ENCODE measurements at places on chromosomes 2 and 18.

DNA sequence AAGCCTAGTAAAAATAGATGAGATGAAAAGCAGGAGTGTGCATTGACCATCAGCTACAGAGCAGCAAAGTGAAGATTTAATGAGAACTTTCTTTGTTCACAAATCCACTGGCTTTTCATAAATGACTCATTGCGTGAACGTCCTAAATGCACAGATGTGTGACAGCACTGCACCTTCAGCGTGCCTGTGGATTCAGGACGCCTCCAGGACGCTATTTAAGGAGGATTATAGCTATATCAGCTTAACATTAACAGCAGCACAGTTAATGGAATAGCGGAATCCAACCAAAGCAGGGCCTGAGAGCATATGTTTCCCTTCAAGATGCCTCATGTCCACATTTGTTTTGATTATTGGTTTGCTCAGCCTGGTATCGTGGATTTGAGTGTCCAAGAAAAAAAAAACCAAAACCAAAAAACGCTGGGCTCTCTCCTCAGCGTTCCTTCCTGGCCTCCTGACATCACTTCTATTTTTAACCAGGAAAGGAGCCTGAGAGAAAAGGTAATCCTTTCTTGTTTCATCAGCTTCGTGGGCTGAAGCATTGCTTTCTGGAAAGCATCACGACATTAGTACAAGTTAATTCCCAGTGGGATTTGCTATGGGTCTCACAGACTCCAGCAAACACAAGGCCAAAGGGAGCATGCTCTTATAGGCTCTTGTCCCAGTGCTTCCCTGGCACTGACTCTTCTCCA lies 447.0 kb upstream of the SMIM21 start:
- no peak for DNase-seq

GRCh38 chr2:78992451-78992806 lies 33.1 kb upstream of the REG3G start:
- DNase-seq: no peak

- DNase-seq: no peak
Measured at GRCh38 chr2:152560166-152560565, 157.1 kb downstream of the PRPF40A start.

GRCh38 chr2:238466243-238466756 lies 39.6 kb downstream of the ASB1 start:
- DNase-seq: no peak

GRCh38 chr18:24818441-24818840 lies 358.0 kb downstream of the HRH4 start:
- DNase-seq: no peak

DNA sequence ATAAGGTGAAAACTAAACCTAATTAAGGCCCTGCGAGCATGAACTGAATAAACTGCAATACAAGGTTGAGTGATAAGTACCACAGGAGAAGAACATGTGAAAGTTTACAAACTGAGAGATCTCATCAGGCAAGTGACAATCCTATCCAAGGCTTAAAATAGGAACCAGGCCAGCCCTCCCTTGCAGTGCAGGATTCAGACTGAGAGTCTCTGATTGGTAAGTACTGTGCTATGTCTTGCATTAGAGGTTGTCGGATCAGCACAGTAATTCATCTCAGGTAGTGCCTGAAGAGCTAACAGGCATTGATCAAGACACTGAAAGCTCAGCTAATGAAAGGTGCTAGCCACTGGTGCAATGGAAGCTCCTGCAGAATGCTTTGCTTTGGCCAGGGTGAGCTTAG lies 801.7 kb upstream of the ID2 start:
- no peak for DNase-seq

DNA sequence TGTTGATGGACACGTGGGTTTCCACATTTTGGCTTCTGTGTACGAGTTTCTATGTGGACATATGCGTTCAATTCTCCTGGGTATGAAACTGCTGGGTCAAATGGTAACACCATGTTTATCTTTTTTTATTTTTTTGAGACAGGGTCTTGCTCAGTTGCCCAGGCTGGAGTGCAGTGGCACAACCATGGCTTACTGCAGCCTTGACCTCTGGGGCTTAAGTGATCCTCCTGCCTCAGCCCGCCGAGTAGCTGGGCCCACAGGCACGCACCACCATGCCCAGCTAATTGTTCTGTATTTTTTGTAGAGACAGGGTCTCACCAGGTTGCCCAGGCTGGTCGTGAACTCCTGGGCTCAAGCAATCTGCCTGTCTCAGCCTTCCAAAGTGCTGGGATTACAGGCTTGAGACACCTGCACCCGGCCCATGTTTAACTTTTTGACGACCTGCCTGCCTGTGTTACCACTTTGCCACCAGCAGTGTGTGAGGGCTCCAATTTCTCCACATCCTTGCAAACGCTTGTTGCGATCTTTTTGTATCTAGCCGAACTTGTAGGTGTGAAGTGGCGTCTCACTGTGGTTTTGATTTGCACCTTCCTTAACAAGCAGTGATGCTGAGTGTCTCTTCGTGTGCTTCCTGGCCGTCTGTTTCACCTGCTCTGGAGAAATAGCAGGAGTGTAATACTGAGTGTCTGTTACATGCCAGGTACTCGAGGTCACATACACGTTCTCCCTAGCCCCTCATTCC lies 6.9 kb downstream of the HSBP1L1 start:
- no peak for DNase-seq

DNA sequence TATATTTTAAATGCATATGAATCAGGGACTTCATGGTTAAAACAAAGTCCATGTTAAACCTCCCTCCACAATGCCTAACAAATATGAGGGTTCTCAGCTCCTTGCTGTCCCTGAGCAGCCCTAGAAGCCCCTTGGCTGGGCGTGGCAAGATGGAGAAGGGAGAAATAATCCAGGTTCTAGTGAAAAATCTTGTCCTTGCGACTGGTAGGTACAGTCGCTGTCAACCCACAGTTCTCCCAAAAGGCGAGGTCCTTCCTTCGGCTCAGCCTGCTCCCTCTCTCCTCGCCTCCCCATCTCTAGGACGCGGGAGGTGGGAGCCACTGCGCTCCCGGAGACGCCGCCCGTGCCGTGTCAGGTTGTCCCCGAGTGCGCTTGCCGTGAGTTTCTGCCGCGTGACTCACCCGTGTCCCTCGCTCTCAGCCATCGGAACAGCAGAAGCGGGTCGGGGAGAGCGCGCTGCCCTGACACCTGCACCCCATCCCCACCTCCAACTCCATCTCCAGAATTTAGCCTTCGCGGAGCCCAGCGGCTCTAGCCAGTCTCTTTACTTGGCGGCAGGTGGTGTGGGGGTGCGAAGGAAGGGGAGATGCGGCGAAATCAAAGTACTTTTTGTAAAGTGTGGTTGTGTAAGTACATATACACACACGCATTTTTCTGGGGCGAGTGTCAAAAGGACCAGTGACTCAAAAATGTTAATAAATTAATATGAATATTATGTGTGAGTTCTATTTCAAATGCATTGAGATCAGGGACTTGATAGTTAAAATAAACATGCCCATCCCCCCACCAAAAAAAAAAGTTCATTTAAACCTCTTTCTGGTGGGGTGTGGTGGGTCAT lies 65.1 kb upstream of the TMEM17 start:
- DNase-seq: no peak

DNA sequence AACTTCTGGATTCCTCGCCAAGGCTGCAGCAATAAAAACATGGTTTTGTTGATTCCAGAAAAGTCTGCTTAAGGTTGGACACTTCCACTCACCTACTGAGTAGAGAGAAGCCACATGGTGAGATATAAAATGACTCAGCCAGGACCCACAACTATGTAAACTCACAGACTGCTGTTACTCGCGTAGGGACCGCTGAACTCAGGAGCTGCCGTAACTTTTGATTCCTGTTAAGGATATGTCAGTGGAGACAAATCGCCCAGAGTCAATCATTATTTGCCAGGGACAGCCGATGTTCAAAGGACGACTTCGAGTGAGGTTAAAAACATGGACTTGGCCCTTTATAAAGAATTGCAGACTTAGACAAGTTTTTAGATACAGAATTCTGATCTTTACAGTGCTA lies 25.6 kb downstream of the CYB5A start:
- DNase-seq: no peak

GRCh38 chr2:106628377-106628776 lies 141.2 kb downstream of the CD8B2 start:
- DNase-seq: no peak

GRCh38 chr2:111157071-111157661 lies 36.5 kb downstream of the BCL2L11 start:
- no peak for DNase-seq

DNA sequence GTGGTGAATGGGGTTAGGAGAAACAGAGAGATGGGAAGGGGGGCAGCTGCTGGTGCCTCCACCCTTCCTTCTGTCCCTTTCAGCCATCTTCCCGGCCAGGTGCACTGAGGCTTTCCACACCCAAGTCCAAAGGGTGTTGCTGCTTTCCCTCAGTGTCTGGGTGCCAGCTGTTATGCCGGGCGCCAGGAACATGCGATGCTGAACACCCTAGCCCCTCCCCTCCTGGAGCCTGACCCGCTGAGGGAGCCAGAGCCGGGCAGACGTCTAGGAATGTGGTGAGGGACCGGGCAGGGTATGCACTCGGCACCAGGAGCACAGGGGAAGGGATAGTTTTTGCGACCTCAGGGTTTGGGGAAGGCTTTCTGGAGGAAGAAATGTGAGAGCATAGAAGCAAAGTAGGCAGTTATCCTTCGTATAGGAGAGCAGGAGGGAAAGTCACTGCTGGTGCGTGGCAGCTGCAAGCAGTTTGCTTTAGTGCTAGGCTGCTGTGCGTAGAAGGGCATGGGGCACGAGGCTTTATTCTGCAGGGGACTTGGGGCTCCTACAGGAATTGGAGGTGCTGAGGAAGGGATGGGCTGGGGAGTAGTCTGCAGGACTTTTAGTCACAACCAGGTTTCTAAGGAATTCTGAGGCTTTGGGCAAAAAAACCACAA lies 147.7 kb downstream of the TSN start:
- DNase-seq: no peak

DNA sequence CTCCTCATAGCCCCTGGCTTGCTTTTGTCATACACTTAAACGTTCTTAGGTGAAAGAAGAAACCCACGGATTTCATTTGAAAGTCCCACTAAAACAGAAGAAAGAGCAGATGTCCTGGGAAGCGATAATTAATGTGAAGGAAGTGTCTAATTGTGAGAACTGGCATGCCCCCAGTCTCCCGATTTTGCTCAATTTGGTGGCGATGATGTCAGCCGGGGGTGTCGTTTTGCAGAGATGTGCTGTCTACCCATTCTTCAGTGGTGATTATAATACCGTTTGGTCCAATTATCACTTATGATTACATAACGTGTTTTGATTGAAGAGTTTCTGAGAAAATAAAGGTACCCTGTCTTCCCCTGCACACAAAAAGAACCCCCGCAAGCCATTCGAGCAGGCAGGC lies 103.1 kb downstream of the RTN4 start:
- no peak for DNase-seq

DNA sequence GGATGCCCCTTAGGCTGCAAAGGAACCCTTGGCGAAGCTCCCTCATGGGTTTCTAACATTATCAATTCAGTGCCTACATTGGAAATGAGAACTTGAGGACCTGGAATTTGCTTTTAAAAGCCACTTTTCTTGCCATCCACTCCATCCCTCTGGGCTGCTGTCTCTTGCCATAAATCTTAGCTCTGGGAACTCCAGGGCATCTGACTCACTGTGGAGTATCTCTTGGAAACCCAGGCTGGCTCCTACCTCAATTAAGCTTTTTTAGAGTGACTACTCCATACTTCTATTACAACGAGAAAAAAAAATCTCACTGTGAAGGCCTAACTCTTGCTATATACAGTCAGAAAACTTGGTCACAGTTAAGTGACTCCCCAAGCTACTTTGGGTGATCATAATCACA lies 227.2 kb upstream of the SETBP1 start:
- no peak for DNase-seq

DNA sequence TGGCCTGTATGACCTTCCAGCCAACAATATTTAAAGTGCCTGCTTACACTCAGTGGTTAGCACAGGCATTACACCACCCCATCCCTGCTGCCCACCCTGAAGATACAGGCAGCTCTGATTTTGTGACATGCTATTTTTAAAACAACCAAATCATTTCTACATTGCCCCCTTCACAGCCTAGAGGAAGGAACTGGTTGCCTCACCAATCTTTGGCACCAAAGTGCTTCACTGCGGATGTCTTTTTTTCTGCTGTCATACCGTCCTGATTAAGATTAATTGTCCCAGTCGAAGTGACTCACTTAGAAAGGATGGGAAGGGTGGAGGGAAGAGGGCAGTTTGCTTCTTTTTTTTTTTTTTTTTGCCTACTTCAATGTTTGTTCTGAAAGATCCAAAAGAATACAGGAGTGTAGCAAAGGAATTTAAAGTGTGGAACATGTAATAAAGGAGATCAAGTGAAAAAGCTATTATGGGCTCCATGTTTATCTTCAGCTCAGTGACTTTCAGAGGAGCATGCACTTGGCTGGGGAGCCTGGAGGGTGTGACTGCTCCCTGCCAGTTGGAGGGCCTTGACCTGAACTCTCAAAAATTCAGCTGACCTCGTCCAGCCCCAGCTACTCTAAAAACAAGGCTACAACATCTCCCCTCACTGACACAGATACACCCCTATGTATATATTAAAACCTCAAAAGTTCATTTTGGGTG lies 501.1 kb upstream of the TNP1 start:
- no peak for DNase-seq

- DNase-seq: no peak
Measured at GRCh38 chr18:7584646-7585275, 17.6 kb downstream of the PTPRM start.

- no peak for DNase-seq
Measured at GRCh38 chr2:125272651-125273050, 1247.6 kb downstream of the CNTNAP5 start.

DNA sequence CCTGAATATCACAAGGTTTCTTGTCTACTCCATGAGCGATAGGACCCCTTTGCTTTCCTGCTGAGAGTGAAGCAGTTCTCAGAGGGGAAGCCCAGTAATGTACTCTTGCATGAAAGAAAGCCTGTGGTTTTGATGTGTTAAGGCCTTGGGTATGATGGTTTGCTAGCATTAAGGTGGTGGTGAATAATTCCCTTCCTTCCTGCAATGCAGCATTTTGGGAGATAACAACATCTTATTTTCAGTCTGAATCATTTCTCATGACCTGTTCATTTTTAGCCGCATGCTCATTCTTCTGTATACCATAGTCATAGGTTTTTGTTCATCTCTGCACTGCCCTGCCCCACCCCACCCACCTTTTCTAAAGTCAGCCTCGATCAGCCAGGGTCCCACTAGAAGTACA lies 66.2 kb downstream of the HNMT start:
- no peak for DNase-seq

DNA sequence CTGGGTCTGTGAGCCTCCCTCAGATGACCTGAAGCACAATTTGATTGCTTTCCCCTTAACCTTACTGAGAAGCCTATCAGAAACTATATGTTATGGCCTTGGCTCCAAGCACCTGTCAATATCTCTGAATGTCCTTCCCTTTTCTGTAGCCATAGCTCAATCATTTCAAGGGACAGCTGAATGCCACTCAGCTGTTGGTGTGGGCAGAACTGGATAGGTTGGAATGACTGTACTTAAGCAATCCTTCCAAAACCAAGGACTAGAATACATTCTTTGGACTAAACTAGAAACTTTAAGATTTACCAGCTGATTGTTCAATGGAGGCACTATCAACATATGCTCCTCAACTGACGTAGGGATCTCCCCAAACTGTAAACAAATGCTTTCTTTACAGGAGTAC lies 159.4 kb downstream of the THADA start:
- DNase-seq: no peak
